Endodermal cell (in vitro differentiated cells): ENCODE measurements at places on chromosomes 7 and 10. TPM values are rescaled to one million over a fixed set of nuclear protein-coding genes. Genes with fewer than 3 reads are reported as not detected.
A peak's percentile ranks its signal among the peaks of the same experiment; 100 is the strongest.

The EGR2 gene
- total RNA-seq = 0.24 to 0.84 TPM in 2 of 3 replicates, not detected in the other

DNA sequence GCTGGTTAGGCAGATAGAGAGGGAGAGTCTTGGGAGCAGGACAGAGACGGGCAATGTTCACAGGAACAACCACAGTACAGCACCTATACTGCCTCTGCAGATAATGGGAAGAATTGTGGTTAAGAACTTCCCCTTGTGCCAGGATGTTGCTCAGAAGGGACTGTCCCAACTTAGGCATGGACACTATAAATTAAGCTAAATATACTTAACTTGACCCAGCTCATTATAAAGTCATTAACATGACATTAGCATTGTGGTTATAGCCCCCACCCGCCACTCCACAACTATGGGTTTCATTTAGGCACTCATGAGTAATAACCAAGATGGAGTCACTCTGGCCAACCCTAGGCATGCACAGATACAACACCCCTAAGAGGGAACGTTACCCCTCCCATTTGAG, 310.9 kb upstream of the NRG3 start:
- no peak for DNase-seq

- peak; percentile 75 for DNase-seq
Observed at GRCh38 chr7:78620920-78621319, 822.3 kb downstream of the PHTF2 start.

GRCh38 chr10:29976134-29976533, 83.3 kb downstream of the JCAD start:
- no peak for DNase-seq

- no peak for DNase-seq
Observed at GRCh38 chr7:106392590-106392989, 107.8 kb upstream of the NAMPT start.

The EBLN1 gene
- not detected in 3 replicates for total RNA-seq

DNA sequence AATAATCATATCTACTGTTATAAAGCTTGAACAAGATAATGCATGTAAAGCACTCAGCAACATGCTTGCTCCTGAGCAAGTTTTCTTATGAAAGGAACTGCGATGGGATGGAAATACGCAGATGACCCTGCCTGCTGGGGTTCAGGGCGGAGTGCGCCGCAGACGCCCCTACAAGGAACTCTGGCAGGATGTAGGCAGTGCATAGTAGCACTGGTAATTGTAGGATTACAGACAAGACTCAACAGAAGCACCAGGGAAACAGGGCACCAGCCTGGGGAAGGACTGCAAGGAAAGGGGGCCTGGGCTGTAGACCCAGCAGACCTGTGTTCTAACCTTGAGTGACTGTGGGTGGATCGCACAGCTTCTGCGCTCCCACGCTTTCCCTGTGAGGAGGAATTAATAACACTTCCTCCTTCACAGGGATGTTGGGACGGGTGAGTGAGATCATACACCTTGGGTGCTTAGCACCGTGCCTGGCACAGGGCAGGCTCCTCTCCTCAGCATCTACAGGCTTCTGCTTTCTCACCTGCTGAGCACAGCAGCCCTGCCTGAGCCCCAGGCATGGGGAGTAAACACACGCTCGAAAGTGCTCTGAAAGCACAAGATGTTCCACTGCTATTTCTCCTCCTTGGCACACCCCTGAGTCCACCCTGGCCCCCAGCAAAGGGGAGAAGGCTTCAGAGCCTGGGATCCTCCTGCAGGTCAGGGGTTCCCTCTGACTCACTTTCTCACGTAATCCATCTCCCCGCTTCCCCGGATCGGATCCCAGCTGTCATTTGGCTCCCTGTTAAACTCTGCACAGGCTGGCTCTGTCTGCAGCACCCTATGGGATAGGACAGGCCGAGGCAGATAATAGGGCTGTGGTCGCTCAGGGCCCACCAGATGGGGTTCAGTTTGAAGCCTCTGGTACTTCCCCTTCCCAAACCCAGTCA, 19.2 kb downstream of the ITPRIP start:
- no peak for DNase-seq

GRCh38 chr10:26981232-26981824, 119.0 kb downstream of the ANKRD26 start:
- DNase-seq = no peak
